ENCODE measurements at places on chromosomes 3 and 15. TPM values are rescaled to one million over a fixed set of nuclear protein-coding genes. Genes with fewer than 3 reads are reported as not detected.

The LOXL1 gene
- total RNA-seq, result 10.8 TPM

The ARGFX gene
- total RNA-seq, result not detected

The OCA2 gene
- 0.69 TPM for total RNA-seq

The REC114 gene
- not detected for total RNA-seq

The LINGO1 gene
- total RNA-seq, result 63.1 TPM

The CASR gene
- total RNA-seq, result 0.56 TPM

The SHC4 gene
- total RNA-seq, result 0.21 TPM

The ARPIN gene
- total RNA-seq, result 2.8 TPM

The ADGRG7 gene
- not detected for total RNA-seq

The GOLGA8J gene
- not detected for total RNA-seq

The FOXB1 gene
- total RNA-seq, result 4.7 TPM

The TLR9 gene
- not detected for total RNA-seq

The GABRR3 gene
- total RNA-seq, result not detected

The ANKRD34C gene
- not detected for total RNA-seq

The CCR1 gene
- not detected for total RNA-seq

The PYGO1 gene
- 0.52 TPM for total RNA-seq

Measured in GM23338 (cell line).